NCI-H2171 (cell line): ENCODE measurements at places on chromosomes 7 and 10.

GRCh38 chr7:29120955-29121354, 25.4 kb downstream of the CPVL start:
- DNase-seq: no peak

- DNase-seq: no peak
Observed at GRCh38 chr7:132169730-132170129, 406.5 kb downstream of the PLXNA4 start.

DNA sequence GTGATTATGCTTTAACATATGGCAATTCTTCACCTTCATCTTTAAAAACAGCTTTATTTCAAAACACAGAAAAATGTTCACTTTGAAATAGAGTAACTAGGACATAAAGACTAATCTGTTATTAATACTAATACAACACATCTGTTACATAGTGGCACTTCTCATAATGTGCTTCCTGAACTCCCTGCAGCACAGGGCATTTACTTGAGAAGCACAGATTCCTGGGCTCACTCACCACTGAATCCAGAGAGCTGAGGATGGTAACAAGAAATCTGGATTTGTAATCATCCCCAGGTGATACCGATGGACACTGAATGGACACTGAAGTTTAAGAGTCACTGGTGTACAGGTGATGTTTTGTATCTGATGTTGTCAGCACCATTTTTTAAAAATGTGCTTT, 96.1 kb downstream of the COL28A1 start:
- no peak for DNase-seq

GRCh38 chr10:5600908-5601307, 65.5 kb downstream of the ASB13 start:
- no peak for DNase-seq

DNA sequence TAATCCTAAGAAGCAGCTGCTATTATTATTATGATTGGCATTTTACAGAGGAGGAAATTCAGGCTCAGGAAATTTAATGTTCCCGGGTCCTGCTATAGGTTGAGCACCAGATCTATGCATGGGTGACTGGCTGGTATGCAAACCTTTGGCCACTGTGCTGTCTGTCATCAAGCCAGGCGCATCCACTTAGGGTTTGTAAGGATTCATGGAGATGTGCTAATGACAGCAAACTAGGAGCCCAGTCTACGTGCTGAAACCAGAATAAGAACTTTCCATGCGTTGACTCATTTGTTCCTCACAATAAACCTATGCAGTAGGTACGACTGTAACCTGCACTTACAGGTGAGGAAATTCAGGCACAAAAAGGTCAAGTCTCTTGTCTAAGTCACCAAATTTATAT, 64.5 kb upstream of the ZMIZ1 start:
- DNase-seq: no peak

GRCh38 chr10:117275121-117275520, 34.2 kb downstream of the SLC18A2 start:
- DNase-seq: no peak

DNA sequence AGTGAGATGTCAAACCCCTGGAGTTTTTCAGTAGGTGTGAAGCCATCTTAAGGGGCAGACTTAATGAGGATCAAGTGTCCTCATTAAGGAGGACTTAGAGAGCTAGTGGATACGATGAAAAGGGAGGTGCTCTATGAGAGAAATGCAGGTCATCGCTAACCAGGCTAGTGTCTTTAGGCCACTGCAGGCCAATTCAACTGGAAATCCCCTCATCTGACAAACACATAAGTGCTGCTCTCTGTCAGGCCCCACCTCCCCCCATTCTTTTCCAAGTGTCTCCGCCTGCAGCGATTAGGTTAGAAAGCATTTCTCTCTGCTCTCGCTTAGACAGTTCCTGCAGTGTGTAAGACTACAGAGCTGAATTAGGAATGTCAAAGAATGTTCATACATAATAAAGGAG, 33.7 kb downstream of the RBM28 start:
- DNase-seq: no peak

DNA sequence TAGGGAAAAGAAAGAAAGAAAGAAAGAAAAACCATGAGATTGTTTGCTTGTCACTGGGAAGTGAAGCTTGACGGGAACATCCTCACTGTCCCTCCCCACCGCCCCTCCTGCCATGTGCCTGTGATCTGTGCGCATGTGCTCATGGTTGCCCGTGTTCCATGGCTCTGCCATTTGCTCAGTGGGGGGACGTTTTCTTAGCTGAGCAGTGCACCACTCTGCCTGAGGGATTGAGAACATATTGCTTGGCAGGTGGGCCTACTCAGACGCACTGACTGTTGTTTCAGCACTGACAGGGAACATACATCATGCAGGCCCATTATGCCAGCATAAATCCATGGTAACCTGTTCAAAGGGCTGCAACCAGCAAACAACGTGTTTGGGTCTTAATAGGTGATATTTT, 747.9 kb upstream of the GALNT17 start:
- DNase-seq: no peak

DNA sequence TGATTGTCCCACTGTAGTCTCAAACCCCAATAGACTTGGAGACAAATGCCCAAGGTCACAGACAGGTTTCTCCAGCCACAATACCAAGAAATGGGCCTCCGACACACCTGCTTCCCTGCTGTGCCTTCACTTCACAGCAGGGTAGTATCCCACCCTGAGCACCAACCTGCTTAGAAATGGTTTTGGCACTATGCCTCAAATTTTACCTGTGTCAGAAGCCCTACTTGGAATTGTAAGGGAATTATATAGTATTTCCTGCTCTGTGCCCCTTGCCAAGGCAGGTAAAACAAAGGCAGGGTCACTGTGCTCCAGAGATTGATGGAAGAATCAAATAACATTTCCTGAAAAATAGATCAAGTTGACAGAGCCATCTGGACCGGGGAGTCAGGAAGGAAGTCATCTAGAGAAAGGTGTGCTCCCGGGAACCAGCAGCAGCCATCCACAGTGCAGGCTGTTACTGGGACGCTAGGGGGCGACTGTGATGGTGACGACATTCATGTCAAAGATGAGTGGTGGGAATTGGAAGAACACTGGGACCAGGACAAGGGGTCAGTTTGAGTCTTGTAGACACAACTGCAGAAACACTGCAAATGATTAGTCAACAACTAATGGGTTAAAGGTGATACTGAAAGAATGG, 117.8 kb upstream of the AKR1E2 start:
- no peak for DNase-seq

DNA sequence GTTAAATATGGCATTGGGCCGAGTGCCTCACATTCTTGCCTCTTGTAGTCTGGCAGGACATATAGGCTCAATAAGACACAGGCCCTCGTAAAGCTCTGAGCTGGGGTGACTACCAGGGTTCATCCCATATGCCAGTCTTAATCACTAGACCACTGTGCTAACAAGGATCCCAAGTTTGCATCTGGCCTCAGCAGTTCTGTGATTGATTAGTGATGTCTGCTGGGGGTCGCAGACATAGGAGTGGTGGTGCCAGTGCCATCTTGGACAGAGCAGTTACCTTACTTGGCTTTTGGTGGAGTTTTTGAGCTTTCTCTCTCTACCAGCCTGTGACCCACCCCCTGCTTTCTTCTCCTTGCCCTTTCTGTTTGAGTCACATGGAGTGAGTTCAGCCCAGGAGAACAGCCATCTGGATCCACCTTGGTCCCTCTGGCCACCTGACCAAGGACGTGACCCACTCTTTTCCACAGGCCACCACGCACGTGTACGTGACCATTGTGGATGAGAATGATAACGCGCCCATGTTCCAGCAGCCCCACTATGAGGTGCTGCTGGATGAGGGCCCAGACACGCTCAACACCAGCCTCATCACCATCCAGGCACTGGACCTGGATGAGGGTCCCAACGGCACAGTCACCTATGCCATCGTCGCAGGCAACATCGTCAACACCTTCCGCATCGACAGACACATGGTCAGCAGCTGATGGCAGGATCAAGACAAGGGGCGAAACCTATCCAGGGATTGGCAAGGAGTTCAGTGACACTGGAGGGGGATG, 4.1 kb upstream of the VSIR start:
- DNase-seq: no peak

DNA sequence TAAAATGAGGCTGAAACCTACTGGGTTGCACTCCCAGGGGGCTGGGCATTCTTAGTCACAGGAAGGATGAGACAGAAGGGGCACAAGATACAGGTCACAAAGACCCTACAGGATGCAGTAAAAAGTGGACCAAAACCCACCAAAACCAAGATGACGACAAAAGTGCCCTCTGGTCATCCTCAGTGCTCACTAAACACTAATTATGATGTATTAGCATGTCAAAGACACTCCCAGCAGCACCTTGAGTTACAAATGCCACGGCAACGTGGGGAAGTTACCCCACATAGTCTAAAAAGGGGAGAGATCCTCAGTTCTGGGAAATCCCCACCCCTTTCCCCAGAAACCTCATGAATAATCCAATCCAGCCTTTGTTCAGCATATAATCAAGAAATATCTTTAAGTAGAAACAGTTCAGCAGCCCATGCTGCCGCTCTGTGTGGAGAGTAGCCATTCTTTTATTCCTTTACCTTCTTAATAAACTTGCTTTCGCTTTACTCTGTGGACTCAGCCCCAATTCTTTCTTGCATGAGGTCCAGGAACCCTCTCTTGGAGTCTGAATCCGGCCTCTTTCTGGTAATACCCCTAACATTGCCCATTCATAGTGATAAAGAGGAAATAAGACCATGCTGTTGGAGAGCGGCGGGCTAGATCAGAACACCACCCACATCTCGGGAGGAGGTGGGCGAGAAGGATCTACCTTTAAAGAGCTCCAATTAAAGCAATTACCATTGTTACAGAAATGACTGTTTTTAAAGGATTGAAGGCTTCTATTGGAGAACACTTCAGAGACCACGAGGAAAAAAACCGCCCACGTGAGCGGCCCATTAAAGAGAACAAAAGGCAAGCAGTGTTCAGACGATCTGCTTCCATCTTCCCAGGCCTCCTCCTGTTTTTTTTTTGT, 170.9 kb downstream of the USP6NL start:
- DNase-seq: no peak

DNA sequence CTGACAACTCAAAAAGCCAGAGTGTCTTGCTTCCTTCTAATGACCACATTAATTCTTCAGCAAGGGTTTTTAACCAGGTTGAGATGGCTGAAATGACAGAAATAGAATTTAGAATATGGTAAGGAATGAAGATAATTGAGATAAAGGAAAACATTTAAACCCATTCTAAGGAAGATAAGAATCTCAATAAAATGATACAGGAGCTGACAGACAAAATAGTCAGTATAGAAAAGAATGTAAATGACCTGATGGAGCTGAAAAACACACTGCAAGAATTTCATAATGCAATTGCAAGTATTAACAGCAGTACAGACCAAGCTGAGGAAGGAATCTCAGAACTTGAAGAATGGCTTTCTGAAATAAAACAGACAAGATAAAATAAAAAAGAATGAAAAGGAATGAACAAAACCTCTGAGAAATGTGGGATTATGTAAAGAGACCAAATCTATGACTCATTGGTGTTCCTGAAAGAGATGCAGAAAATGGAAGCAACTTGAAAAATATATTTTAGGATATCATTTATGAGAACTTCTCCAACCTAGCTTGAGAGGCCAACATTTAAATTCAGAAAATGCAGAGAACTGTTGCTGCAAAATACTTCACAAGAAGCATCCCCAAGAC, 87.1 kb downstream of the SAMD9 start:
- DNase-seq: no peak

DNA sequence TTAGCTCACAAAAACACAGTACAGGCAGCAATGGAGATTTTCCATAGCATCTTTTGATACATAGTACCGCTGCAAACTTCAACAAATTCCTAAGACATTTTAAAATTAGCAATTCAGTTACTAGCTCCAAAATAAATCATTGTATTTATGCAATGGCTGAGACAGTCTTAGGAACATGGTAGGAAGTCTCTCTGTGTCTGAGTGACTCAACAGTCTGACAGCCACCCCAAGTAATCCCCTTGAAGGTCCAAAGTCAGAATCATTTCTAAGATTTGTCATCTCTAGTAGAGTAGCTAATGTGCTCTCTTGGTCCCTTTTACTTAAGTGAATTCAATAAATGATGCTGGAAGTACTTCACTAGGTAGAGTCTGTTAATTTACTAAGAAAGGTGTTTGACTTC, 93.8 kb upstream of the NOBOX start:
- DNase-seq: no peak

- no peak for DNase-seq
Observed at GRCh38 chr10:72097448-72098300, 9.3 kb upstream of the SPOCK2 start.

DNA sequence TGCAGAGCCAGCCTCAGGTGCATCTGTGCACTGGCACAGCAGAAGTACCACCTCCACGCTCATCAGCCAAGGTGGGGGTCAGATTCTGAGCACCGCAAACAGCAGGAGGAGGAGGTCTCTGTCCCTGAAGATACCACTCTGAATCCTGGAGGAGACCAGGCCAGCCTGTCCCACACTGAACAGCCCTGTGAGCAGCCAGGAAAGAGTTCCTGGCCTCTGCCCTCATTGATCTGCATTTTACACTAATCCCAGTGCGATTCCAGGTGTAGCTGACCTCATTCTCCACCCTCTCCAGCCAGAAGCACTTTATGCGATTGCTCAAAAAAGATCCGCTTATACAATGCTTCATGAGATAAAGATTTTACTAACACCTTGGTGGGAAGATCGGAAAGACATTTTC, 99.1 kb upstream of the CACUL1 start:
- no peak for DNase-seq

DNA sequence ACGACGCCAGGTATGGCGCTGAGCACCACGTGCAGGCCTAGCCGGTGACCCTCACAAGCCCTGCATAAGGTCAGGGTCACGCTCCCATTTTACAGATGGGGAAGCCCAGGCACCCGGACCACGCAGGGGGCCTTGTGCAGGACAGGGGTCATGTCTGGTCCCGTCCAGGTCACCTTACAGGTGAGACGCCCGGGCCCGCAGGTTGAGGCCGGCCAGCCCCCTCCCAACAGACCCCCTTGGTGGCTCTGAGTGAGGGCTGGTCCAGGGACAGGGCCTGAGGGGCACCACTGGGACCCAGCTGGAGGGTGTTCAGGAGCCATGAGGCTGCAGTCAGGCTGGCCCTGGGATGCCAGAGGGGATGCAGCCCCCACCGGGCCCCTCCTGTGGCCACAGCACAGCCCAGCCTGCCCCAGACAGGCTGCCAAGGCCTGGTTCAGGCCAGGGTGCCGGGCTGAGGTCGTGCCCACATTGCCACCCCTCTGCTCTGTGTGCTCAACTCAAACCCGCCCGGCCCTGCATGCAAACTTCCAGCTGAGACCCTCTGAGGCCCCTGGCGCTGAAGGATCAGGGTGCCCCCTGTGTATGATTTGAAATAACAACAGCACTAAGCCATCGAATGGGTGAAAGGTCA, 69.0 kb downstream of the PWWP2B start:
- DNase-seq: no peak

DNA sequence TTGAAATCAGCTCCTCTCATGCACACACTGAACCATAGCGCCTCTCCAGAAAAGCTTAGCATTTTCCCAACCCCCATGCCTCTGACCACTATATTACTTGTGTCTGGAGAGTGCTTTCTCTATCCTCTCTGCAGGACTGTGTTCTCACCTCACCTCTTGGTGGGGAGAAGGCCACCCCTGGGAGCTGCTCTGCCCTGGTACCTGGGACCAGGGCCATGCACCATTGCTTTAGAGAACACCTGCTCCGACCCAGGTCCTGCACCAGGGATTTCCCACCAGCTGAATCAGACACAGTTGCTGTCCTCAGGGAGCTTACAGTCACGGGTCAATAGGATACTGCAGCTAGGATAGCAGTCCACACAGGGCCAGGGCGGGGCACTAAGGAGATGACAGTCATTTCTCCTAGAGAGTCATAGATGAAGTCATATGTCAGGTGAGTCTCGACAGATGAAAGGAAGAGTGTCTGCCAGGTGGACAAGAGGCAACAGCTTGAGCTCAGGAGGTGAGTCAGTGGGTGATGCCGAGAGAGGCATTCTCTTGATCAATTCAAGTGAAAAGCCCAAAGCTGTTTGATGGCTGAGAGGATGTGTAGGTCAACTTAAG, 619 bp upstream of the LMTK2 start:
- no peak for DNase-seq
